SW 1271 (cell line): ENCODE measurements at places on chromosomes 13 and 19.

DNA sequence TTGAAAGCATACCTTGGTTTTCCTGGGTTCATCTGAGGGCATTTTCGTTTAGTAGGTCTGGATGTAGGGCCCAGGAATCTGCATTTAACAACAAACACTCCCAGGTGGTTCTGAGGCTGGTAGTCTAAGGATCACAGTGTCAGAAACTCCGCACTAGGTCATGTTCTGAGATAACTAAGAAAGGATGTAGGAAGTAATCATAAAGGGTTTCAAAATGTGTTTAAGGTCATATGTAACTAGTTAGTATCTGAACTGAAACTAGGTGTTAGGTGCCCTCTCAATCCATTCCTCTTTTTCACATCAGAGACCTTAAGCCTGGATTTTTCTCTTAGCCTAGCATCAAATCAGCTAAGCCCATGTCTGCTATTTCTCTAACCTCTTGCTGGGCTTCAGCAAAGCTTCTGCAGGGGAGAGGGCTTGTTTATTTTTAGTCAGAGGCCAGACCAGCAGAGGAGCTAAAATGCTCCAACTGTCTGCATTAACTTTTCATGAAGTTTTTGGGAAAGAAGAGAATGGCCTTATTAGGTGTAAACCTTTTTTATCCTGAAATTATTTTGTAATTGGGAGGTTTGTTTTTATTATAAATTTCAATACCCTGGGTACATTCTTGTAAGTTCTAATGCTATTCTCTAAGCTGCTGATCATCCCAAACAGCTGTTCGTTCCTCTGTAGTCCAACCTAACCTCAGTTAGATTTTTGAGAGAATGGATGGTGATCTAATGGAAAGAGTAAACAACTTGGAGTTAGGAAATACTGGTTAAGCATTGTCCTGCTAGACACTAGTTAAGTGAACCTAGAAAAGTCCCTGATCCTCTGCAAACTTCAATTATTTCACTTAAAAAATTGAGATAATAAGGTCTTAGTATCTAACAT lies 262.8 kb upstream of the RFC3 start:
- no peak for DNase-seq

GRCh38 chr19:14054721-14055120 lies 7.2 kb downstream of the PALM3 start:
- DNase-seq = no peak

GRCh38 chr19:18417250-18418028 lies 1.8 kb upstream of the SSBP4 start:
- no peak for DNase-seq

DNA sequence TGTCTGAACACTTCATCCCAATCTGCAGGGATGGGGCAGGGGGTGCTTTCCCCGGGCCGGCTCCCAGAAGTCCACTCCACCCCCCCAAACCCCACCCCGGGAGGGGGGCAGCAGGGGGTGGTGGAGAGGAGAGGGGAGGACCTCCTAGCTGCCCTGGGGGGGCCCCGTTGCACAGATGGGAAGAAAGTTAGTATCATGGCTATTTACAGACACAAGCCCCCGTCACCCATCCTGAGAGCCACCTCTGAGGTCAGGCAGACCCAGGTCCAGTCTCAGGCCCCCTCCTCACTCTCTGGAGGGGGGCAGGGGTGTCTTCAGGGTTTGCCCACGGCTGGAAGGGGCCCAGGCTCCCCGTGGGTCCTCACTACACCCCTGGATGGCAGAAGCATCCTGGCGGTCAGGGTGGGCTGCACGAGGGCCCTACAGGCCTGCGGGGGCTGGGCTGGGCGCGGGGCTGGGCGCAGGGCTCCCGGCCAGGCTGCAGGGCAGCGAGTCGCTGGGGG lies 5.8 kb upstream of the REXO1 start:
- no peak for DNase-seq

DNA sequence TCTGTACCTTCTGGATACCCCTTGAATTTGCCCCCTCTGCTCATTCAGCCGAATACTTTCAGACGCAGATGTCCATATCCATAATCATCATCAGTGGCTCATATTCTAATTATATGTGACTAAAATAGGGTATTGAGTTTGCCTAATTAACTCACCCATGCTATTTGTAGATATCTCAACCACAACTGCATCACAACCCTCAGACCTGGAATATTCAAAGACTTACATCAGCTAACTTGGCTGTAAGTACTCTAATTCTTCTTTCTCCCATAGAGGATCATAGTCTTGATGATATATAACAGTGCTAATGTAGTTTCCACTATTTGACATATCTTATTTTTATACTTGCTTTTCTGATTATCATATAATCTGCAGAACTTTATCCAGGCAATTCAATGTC lies 35.8 kb downstream of the RXFP2 start:
- DNase-seq = no peak

DNA sequence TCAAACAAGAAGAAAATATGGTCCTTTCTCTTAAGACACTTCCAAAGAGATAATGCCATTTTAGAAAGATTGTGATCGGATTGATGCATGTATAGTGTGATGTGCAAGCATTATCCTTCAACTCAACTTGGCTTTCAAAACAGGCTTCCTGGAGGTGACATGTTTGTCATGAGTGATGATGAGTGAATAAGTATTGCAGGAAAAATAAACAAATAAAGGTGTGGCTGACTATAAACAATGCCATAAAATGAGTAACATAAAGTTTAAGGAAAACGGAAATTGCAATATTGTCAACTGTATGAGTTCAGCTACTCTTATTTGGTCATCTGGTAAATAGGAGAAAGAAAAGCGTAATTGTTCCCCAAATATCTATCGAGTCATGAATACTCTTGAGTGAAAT lies 1283.7 kb downstream of the PCDH9 start:
- no peak for DNase-seq

DNA sequence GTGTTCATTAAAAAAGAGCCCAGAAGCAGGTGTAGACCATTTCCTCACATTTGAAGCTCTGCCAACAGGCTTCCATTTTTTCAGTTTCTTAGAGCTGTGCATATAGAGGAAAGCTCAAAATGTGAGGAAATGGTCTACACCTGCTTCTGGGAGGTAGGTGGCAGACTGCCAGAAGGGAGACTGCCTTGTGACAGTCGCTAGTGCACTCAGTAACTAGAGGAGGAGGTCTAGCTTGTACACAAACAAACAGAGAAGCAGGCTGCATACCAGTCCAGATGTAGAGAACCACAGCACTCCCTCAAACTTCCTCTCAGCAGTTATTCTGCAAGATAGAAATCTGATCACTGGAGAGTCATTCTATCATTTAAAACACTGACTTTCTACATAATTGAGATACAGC lies 800.2 kb downstream of the EFNB2 start:
- DNase-seq = no peak

- no peak for DNase-seq
Measured at GRCh38 chr13:112637017-112637801, 49.3 kb upstream of the TUBGCP3 start.

GRCh38 chr13:39692660-39693438 lies 37.4 kb downstream of the COG6 start:
- DNase-seq = no peak

DNA sequence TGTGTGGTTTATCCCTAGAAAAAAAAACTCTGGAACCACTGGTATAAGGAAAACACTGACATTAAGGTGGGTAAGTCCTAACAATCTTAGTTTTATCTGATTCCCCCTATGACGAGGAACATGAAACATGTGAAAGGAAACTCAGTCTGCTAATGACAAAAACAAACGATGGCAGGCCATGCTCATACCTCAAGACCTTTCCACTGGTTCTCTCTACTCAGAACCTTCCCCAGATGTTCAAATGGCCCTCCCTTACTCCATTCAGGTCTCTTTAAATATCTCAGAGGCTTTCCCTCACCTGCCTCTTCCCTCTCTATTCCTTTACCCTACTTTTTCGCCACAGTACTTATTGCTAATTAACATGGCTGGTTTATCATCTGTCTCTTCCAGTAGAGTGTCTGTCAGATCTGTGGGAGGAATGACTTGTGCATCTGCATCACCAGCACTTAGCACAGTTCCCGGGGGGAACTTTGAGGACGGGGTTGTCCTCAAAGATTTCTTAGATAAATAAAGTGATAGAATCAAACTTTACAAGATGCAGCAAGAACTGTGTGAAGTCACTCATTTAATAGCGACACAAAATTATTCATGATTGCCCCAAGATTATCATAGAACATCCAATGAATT lies 1.5 kb downstream of the TUBGCP3 start:
- no peak for DNase-seq

- DNase-seq = no peak
Measured at GRCh38 chr13:23848646-23849141, 40.5 kb downstream of the MIPEP start.
